Kidney epithelial cell (primary cell): ENCODE measurements at places on chromosomes 1 and 21.
A peak's percentile ranks its signal among the peaks of the same experiment; 100 is the strongest.

DNA sequence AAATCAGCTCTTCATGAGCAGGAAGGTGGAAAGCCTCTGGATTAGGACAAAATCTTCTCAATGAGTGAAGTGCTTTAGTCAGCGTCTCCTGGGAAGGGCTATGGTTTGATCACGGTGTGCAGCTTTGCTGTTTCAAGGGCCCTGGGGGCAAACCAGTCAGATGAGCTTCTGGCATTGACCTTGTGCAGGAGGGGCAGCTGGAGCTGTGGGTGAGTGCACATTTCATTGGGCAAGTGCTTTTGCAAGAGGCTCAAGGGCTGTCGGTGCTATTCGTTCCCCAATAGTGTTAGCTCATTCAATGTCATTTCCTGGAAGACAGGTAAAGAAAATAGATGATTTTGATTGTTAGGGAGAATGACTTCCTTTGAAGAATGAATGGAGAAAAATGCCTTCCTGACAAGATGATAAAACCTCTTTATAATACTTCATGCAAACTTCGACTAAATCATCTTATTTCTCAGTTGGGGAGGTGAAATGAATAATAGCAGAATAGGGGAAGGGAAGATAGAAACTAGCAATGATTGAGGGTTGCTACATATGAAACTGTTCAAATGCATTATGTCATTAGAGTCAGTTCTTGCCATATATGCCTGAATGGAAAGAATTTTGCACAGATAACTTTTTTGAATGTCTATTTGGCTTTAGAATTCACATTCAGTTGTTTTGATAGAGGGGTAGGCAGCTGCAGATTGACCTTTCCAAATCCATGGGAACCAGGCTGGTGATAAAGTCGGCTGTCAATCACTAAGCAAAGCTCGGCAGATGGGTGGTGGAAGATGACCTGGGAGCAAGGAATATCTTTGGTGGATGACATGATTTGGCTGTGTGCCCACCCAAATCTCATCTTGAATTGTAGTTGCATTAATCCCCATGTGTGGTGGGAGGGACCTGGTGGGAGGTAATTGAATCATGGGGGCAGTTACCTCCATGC is 12.9 kb upstream of the DISC1 start:
- DNase-seq: no peak

GRCh38 chr21:38386967-38387366 is 111.3 kb downstream of the ERG start:
- peak; percentile 18 for DNase-seq

DNA sequence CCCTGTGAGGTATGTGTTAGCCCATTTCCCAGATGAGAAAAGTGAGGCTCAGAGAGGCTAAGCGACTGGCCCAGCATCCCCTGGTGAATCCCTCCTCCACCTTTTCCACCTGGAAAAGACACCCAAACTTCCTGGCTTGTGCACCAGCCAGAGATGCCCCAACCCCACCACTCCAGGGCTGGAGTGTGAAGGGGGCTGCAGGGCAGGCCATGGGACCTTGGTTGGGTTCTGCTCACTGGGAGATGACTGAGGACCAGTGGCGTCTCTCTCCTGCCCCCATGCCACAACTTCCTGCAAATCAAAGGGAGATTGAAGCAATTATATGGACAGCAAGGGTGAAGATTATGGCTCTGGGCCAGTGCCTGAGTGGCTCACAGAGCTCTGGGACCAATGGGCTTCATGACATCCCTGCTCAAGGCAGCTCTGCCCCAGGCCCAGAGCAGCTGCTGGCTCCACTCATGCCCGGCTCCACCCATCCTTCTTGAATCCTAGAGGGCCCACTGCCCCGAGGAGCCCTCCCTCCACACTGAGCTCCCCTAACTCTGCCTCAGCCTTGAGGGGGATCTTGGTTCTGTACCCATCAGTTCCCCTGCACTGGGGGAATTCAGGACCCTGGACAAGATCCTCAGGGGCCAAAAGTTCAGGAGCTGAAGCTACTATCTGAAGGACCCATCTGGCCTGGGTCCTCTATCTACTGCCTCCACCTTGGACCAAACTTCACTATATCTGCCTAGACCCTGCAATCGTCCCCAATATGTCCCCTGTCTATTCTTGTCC is 416.9 kb downstream of the PTPRU start:
- DNase-seq: no peak

- DNase-seq: no peak
Observed at GRCh38 chr1:15187175-15188129, 33.9 kb downstream of the TMEM51 start.

DNA sequence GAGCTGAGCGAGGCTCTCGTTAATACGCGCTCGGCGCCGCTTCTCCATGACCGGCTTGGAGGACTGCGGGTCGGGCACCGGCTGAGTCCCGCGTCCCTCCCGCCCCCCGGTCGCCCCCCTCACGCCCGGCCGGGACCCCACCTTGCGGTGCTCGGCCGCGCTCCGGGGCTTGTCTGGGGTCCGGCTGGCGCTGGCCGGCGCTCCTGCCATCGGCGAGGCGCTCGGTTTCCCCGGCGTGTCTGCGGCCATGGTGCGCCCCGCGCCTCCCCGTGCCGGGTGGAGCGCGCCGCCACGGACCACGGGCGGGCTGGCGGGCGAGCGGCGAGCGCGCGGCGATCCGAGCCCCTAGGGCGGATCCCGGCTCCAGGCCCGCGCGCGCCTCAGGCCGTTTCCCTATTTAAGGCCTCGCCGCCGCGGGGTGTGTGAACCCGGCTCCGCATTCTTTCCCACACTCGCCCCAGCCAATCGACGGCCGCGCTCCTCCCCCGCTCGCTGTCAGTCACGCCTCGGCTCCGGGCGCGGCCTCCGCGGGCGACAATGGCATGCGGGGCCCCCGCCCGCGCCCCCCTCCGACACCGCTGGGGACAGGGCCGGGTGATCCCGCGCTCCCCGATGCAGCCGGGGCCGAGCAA is at the start of gene HES4:
Gene HES4 (minus strand): TSS at position 373 of the 632 bp plus-strand sequence. CDS start 124 bp downstream, at position 249.
- DNase-seq: peak; percentile 65

DNA sequence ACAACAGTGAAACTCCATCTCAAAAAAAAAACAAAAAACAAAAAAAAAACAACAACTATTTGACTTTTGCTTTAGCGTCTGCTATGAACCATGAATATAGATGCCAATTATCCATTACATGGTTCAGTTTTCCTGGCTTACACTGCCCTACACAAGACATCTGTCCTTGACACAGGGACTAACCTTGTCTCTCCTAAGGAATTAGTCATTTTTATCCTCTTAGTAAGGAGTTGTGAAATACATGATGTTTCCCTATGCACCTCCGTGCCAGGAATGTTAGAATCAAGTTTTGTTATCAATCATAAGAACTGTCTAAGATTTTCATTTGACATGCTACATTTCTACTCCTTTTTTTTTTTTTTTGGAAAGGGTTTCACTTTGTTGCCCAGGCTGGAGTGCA is 241.8 kb downstream of the KIF26B start:
- DNase-seq: no peak

DNA sequence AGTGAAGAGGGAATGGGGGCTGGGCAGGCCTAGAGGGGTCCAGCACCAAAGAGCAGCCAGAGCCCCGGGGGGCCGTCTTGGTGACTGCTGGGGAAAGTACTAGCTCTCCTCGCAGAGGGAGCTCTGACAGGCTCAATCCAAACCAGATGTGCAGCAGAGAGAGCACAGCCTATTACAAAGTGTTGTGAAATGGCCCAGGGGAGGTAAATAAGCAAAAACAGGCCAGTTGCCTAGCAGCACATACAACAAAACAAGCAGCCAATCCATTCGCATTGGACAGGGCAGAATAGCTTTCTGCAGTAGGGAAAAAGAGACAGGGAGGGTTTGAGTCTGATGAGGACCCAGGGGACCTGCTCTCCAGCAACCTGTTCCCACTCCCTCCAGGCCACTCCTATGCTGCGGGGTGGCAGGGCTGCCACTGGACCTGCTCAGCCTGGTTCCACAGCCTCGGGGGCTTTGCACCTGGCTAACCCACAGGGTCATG is 239.6 kb upstream of the FGGY start:
- DNase-seq: peak; percentile 56

DNA sequence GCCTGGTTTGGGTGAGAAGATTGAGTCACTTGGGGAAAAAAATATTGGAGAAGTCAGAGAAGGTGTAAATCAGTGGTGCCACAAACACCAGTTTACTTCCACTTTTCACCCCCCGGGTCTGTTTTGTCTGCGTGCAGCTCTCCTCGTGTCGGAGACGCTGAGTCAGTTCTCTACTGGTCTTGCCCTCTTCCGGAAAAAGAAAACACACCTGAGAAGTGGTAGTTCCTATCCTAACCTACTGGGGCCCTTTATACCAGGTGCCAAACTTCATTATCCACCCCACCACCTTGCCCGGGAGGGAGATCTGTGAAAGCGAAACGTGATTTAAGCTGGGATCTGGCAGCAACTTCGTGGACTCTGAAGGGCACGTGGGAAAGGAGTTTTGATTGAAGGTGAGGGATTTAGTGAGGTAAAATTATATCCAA is 855 bp upstream of the IVNS1ABP start:
- no peak for DNase-seq

DNA sequence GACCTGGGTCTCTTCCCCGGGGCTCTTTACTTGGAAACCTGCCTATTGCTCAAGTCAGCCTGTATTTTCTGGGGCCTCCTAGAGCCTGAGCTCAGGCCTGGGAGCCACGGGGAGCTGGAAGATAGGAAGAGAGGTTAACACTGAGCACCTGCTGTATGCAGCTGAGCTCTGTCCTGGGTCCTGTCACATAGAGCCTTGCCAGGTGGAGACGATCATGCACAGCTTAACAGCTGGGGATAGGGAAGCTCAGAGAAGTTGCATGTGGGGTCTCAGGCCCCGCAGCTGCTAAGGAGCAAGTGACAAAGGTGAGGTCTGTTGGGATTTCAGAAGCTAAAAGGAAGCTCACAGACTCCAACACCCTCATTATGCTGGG is 127.4 kb upstream of the TMEM51 start:
- no peak for DNase-seq
